ENCODE measurements at places on chromosomes 1 and 21.

- DNase-seq: no peak
Measured at GRCh38 chr1:69305621-69306020, 262.1 kb upstream of the LRRC7 start.

DNA sequence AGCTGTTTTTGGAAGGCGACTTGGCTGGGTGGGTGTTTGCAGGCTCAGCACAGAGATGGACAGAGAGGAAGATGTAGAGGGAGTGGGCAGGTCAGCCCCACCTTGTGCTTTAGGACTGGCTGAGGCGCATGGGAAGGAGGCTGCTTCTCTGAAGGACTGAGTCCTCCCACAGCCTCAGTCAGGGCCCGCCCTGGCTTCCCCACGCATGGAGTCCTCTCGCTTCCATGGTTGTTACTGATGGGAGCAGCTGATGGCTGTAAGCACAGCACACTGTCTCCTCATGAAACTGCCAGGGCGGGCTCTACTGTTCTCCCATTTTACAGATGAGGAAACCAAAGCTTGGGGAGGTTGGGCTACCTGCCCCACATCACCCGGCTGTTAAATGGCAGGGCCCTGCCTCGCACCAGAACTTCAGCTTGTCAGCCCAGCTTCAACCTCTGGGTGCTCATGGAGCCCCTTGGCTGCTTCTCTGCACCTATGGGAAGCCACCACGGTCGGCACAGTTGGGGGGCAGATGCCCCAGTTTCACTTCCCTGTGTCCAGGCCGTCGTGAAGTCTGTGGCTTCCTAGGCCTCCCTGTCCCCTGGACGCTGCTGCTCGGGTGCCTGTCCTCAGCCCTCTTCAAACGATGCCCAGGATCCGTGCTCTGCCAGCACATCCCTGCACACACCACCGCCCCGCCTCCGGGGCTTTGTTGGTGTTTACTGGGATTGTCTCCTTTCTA, 2.4 kb downstream of the TMEM201 start:
- no peak for DNase-seq

GRCh38 chr21:41425588-41425953, 468 bp upstream of the MX1 start:
- DNase-seq: no peak

GRCh38 chr1:47412437-47412836, 3.6 kb upstream of the FOXE3 start:
- no peak for DNase-seq

GRCh38 chr1:229972600-229973296, 94.3 kb upstream of the GALNT2 start:
- no peak for DNase-seq

DNA sequence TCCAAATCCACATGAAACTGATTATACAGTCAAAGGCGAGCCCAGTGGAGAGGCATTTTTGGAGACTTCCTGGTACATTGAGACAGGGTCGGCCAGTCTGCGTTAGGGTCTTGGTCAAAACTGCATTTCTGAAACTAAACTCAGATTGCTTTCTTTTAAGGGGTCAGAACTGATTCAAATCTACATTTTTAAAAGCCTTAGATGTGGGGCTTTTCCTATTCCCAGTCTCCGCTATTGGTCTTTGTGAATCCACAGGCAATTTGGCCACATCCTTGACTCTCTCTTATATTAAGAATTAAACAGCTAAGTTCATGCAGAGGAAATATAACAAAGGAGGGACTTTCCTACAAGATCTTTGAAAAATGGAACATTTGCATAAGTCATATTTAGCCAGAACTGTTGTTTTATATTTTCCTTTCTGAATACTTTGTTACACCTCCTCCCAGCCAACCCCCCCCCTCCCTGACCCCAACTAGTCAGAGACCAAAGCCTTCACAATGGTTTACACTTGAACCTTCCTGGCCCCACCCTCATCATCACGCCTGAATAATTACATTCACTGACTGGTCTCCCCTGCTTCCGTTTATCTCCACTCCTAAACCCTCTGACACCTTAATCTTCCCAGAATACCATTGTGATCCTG, 30.9 kb downstream of the SELL start:
- no peak for DNase-seq

GRCh38 chr1:150389650-150390049, 25.7 kb downstream of the RPRD2 start:
- DNase-seq: no peak

GRCh38 chr1:24619376-24619775, 23.7 kb upstream of the SRRM1 start:
- no peak for DNase-seq

DNA sequence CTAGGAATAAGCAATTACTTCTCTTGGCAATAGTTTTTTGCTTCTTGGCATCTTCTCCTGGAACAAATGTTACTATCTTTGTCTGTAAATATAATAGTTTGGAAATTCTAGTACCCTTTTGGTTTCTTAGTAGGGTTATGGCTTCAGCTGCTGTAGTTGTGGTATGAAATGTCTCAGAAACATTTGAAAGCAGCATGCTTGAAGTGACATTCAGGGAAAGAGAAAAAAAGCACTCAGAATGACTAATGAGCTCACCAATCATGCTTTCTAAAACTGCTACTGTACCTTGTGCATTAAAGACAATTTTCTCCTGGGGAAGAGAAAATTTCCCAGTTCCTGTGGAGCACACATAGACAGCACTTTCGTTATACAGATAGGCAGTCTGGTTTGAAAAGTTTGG, 21.0 kb downstream of the NUP133 start:
- DNase-seq: no peak

All from stimulated activated CD8-positive, alpha-beta memory T cell treated with anti-CD3 and anti-CD28 coated beads, Interleukin-15, amount 100 ng/mL, for 24 hours (primary cell).